ENCODE measurements at places on chromosomes 1 and 21. TPM values are rescaled to one million over a fixed set of nuclear protein-coding genes. Genes with fewer than 3 reads are reported as not detected.

TSPAN2 gene
- 46.6 TPM for total RNA-seq

ILDR2 gene
- 76.8 TPM for total RNA-seq

CD164L2 gene
- not detected for total RNA-seq

TMPRSS3 gene
- total RNA-seq = 0.23 TPM

COL11A1 gene
- total RNA-seq = 36.7 TPM

MMEL1 gene
- 4.6 TPM for total RNA-seq

NPR1 gene
- total RNA-seq = 0.46 TPM

RHBDL2 gene
- 0.46 TPM for total RNA-seq

CELA2B gene
- not detected for total RNA-seq

All from diencephalon (tissue), 1 donor.